Stimulated activated CD8-positive, alpha-beta memory T cell treated with anti-CD3 and anti-CD28 coated beads, Interleukin-15, amount 100 ng/mL, for 48 hours (primary cell): ENCODE measurements at places on chromosomes 2 and 18.

DNA sequence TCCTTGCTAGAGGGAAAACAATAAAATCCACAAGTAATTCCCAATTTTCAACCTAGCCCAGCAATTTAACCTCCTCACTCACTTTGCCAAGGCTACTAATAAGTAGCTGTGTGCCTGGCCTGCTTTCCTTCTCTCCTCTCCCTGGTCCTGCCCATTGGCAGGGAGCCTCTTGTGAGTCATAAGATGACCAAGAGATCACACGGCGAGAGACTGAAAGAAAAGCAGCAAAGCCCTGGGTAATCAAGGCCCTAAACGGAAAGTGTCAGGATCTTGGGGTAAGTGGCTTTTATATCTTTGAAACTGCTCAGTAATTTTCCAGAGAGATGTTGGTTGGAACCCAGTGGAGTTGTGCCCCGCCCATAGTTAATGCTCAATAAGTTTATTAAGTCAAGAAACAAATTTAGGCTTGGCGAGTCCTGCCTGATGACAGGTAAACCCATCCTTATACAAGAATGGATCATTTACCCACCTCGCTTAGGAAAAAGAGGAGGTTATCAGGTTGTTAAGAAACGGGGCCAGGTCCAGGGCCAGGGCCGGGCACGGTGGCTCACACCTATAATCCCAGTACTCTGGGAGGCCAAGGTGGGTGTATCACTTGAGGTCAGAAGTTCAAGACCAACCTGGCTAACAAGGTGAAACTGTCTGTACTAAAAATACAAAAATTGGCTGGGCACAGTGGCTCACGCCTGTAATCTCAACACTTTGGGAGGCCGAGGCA is 10.0 kb upstream of the ADAM17 start:
- no peak for DNase-seq

GRCh38 chr2:40095000-40095399 is 315.9 kb upstream of the THUMPD2 start:
- DNase-seq: no peak

GRCh38 chr2:95525294-95526035 is 40.9 kb upstream of the TRIM43B start:
- DNase-seq: no peak

DNA sequence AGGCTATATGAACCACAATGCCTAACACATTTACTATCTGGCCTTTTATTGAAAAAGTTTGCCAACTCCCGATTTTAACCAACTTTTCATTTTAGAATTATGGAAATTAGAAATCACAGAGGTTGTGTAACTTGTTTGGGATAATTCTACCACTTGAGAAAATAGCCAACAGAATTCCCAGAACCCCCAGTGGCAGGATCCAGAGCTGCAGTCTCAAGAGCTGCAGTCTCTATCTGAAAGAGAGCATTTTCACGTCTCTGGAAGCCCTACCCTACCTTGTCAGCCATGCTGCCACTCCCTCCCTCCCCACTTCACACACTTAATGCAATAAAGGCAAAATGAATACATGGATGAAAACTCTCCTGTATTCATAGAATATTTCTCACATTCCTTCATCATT is 23.4 kb upstream of the TSPYL6 start:
- no peak for DNase-seq

GRCh38 chr2:109676346-109676902 is 62.3 kb downstream of the SOWAHC start:
- DNase-seq: no peak

DNA sequence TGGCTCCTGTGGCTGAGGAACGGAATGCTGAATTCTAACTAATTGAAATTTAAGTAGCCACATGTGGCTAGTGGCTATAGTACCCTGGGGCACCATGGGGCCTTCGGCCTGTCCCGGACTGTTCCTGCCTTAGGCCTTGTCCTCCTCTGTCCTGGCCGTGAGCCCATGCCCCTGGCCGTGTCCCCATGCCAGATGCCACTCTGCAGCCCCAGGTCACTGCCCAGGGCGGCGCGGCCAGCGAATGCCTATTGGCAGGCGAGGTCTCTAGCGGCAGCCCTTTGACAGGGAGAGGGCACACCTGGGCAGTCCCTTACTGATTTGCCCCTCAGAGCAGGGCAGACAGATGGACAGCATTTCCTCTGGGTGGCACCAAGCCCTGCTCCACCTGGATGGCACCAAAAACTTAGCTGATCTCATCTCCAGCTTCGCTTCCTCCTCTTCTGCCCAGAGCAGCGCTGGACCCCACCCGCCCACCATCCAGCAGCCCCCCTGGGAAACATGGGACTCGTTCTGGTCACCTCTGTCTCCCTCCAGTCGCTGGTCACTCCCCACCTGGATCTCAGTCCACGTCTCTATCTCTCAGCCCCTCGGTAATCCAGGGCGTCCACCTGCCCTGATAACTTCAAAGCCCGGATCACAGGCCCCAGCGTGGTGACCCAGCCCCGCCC is 1.1 kb upstream of the DGKD start:
- DNase-seq: no peak

DNA sequence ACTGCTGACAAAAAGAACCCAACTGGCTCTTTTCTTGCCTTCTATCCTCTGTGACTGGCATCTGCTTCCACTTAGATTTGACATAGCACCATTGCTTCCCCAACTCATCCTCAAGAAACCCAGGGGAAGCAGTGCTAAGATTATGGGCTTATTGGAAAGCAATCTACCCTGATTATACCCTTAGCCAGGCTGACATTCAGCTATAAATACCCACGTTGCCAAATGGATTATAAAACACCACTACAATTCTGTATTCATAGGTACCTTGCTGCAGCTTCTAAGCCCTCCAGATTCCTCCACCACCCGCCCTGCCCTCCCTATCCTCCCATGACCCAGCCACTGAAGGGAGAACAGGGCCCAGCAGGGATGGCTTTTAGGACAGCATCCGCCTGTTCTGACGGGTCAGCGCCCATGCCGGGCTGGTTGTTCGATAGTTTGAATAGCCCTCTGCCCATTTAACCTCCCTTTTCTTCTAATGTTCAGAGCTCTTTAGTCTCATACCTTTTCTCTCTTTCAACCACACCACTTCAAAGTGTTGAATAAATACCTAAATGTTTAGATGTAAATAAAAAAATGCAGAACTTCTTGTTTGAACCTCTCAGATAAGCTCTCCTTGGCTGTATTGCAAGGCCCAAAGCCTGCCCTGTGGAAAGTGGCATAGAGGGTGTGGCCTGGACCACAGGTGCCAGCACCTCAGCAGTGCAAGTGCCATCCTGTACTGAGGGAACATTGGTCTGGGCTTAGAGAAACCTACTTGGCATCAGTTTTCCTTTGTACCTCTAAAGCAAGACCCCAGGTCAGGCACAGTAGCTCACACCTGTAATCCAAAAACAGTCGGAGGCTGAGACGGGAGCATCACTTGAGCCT is 86.6 kb upstream of the RGPD5 start:
- DNase-seq: no peak

- no peak for DNase-seq
Observed at GRCh38 chr2:165839610-165840009, 45.6 kb upstream of the GALNT3 start.

DNA sequence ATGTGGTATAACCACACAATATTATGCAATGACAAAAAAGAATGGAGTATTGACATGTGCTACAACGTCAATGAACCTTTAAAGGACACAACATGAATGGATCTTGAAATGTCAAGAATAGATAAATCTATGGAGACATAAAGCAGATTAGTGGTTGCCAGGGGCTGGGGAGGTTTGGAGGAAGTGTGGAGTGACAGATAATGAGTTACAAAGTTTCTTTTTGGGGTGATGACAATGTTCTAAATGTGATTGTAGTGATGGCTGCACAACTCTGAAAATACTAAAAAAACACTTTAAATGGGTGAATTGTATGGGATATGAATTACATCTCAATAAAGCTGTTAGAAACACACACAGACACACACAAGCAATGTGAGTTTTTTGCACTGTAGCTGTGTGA is 37.4 kb upstream of the C1D start:
- no peak for DNase-seq

DNA sequence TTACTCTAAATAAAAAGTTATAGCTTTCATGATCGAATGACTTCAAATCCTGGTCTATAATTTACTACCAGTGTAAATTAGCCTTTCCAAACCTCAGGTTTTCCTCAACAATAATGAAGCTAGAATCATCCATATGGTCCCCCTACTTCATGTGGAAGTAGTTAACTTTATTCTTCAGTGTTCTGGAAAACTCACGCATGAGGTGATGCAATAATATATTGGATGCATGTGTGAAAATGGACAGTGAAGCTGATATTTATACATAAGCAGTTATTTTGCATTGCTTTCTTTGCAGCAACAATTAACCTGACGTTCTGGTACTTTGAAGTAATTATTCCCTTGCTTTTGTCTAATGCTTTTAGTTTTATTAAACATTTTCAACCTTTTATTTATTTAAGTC is 18.6 kb upstream of the UNC80 start:
- DNase-seq: no peak

- DNase-seq: no peak
Observed at GRCh38 chr2:84906108-84906899, 848 bp downstream of the TMSB10 start.
